ENCODE measurements at places on chromosomes 13 and 19. TPM values are rescaled to one million over a fixed set of nuclear protein-coding genes. Genes with fewer than 3 reads are reported as not detected.
A peak's percentile ranks its signal among the peaks of the same experiment; 100 is the strongest.

Gene KIR3DL1
- not detected for total RNA-seq

Gene NCR1
- not detected for total RNA-seq

GRCh38 chr13:40211586-40211968 is 454.9 kb downstream of the FOXO1 start:
- no peak overlapping the region for H3K27ac ChIP-seq
- peaks cover 20% of the 10 kb centered on the region for H3K36me3 ChIP-seq
- H3K27me3 ChIP-seq = no peaks in the 10 kb centered on the region
- no peak overlapping the region for H3K4me3 ChIP-seq

DNA sequence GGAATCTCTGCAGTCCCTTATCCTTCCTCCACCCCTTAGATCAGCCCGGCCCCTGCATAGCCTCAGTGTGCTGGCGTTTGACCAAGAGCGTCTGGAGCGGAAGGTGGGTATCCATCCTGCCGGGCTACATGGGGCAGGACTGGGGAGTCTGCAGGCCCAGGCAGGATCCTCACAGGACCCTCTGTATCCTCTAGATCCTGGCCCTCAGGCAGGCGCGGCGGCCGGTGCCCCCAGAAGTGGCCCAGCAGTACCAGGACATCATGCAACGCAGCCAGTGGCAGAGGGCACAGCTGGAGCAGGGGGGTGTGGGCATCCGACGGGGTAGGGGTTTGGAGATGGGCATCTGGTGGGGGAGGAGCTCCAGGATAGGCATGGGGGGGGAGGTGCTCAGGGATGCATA is 8.9 kb downstream of the PODNL1 start:
- DNase-seq = no peak
- peaks cover 20% of the 10 kb centered on the region for H3K36me3 ChIP-seq
- H3K27me3 ChIP-seq = no peaks in the 10 kb centered on the region
- no peak overlapping the region for H3K4me3 ChIP-seq
- H3K4me1 ChIP-seq = no peaks in the 10 kb centered on the region

GRCh38 chr19:44367024-44367423 is 10.5 kb upstream of the ZNF112 start:
- no peak overlapping the region for H3K4me3 ChIP-seq
- no peak overlapping the region for H3K27ac ChIP-seq
- H3K4me1 ChIP-seq = no peaks in the 10 kb centered on the region
- no peaks in the 10 kb centered on the region for H3K27me3 ChIP-seq

DNA sequence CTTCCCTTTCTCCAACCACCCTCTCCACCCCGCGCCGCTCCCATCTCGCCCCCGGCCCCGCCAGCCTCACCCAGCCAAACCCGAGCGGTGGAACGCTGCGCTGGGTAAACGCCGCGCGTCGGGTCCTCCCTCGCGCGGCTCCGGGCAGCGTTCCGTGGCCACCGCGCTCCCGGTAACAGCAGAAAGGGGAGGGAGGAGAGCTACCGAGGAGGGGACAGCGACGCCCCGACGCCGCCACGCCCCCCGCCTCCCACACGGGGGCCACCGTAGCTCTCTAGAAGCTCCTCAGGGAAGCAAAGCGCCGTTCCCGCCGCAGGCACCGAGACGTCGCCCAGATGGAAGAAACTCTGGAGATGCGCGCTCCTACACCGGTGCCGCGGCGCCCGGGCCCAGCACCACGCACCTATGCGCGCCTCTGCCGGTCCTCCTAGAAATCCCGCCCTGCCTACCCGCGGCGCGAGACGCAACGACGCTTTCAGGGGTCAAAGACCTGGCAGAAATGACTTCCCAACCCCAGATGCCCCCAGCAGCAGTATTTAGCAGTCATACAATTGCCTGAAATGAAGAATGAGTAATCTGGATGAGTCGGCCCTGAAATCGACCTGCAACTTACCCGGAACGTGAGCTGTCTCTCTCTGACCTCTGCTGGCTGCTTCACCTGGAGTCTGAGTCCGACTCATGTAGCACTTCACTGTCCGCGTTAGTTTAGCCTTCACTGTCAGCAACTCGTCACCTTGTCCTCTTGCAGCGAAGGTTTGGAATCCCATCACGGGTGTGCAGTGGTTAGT is at the start of gene RUBCNL:
Gene RUBCNL (minus strand): TSS at position 189 of the 788 bp plus-strand sequence. CDS start 14,777 bp downstream, outside the sequence.
- H3K36me3 ChIP-seq = peaks cover 2% of the 10 kb centered on the region
- peak within 1 kb of the TSS; percentile 65 for H3K4me3 ChIP-seq
- H3K27me3 ChIP-seq = peaks cover 36% of the 10 kb centered on the region
- no peak within 1 kb of the TSS for H3K27ac ChIP-seq
- H3K4me1 ChIP-seq = peaks cover 32% of the 10 kb centered on the region

DNA sequence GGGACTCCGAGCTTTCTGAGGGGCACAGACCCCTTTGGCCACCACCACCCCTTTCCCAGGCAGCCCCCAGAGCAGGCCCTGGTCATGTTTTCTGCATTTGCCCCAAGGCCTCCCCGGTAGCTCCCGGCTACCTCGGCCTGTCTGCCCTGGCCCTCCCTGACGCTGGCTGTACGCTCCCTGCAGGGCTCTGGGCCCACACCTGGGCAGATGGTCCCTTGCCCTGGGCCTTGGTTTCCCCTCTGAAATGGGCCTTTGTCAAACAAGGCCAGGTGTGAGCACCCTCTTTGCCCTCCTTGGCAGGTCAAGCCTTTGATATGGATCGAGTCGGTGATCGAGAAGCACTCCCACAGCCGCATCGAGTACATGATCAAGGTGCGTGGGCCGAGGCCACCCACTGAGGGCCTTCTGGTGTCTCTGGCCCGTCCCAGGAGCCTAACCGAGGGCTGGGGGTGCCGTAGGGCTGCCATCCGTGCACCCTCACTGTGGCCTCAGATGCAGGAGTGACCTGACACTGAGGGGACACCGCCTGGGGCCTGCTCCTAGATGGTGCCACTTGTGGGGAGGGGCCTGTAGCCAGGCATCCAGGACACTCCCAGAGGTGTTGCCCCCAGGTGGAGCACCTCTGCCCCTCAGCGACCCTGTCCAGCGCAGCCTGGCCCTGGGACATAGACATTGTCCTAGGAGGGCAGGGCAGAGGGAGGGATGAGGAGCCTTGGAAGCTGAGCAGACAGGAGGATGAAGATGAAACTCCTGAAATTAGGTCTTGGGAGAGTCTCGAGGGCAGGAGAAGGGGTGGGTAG is 30.3 kb downstream of the AP1M1 start:
- no peaks in the 10 kb centered on the region for H3K4me1 ChIP-seq
- H3K4me3 ChIP-seq = no peak overlapping the region
- H3K36me3 ChIP-seq = peaks cover 45% of the 10 kb centered on the region
- H3K27ac ChIP-seq = no peak overlapping the region
- no peak for DNase-seq

Gene CYP4F2
- not detected for total RNA-seq
